ENCODE measurements at places on chromosomes 16 and 17.

GRCh38 chr17:80421381-80422090, 6.6 kb downstream of the ENDOV start:
- no peak for DNase-seq

GRCh38 chr17:54544249-54544648, 356.4 kb upstream of the TOM1L1 start:
- no peak for DNase-seq

DNA sequence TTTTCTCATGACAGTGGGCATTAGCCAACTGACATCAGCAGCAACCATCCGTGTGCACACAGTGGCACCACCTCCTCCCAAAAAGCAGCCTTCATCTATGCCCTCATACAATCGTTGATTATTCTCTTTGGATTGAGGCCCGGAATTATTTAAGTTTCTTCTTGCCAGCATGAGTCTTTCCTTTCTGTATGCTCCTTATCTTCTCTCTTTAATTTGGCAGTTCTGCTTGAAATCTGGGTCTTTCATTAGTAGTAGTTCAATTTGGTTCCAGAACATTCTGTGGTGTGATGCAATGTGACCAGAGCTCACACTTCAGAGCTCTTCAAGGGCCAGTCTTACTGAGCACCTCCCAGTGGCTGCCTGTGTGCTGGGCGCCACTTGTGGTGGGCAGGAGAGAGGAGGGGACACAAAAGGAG, 52.2 kb upstream of the STH start:
- no peak for DNase-seq

DNA sequence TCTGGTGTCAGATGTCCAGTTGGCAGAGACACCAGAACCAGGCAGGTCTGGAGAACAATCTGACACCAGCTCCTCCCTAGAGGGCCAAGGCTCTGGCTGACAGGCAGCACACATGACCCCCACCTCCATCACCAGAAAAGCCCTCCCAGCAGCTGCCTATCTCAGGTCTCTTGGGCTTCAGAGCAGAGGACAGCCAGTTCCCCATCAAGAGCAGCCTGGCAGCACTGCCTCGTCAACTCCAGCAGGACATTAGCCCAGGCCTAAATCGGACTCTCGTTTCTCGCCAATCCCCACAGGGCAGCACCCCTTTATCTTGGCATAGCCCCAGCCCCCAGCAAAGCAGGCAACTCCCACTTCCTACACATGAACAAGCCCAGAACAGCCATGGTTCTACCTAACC, 4.4 kb downstream of the JUP start:
- no peak for DNase-seq

- no peak for DNase-seq
Observed at GRCh38 chr16:54281535-54282201, 4.9 kb downstream of the IRX3 start.

GRCh38 chr16:11104168-11105037, 151.6 kb downstream of the SOCS1 start:
- DNase-seq: no peak

- no peak for DNase-seq
Observed at GRCh38 chr16:20271893-20272292, 55.4 kb downstream of the GP2 start.
